Stimulated activated CD8-positive, alpha-beta memory T cell treated with anti-CD3 and anti-CD28 coated beads, Interleukin-7, amount 100 ng/mL, for 1 hour (primary cell): ENCODE measurements at places on chromosomes 5 and 9.

- DNase-seq, result no peak
These were observed 41.6 kb downstream of the CEMIP2 start for GRCh38 chr9:71726723-71727122.

- no peak for DNase-seq
These were observed 70.7 kb downstream of the ANKRD33B start for GRCh38 chr5:10634562-10634961.

DNA sequence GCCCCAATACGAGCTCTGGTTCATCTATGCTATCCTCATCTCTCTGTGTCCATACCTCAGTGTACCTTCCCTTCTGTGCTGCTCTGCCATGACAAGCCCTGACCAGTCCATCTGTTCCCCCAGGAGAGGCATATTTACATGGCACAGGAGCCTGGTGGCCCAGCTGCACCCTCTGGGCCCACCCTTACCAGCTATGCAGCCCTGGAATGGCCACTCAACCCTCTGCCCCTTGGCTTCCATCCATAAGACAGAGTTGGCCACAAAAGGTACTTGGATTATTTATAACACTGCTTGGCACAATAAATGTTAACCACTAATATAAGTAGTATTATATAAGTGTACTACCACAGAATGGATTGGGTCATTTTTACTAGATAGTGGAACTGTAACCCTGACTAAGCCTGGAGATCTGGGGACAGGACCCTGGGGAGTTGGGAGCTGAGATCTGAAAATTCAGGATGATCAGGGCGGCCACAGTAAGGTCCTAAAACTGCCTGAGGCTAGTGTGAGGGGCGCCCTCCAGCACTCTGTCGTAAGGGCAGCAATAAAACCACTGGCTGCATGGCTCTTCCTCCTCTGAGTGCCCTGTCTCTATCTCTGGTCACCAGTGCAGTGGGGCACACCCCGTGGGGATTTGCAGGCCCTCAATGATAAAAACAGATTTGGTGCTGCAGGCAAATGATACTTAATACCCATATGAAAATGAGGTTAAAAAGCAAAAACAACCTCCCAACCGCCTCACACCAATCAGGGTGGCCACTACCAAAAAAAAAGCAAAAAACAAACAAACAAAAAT is 65.8 kb downstream of the SEMA4D start:
- no peak for DNase-seq

DNA sequence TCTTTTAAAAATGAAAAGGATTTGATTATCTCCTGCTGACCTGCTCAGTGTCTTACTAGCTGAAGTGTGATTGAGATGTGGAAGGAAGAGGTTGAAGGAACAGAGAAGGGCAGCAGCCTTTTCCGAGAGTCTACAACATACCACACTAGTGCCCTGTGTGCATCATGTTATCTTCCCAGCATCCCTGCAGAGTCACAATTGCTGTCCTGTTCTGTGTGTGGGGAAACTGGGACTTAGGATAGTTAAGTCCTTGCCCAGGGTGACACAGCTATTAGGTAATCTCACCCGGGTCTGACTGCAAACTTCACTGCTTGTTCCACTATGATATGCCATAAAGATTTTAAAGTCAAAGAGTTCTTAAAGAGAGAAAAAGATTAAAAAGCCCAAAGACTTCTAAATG is 55.8 kb downstream of the FAM78A start:
- DNase-seq, result no peak

DNA sequence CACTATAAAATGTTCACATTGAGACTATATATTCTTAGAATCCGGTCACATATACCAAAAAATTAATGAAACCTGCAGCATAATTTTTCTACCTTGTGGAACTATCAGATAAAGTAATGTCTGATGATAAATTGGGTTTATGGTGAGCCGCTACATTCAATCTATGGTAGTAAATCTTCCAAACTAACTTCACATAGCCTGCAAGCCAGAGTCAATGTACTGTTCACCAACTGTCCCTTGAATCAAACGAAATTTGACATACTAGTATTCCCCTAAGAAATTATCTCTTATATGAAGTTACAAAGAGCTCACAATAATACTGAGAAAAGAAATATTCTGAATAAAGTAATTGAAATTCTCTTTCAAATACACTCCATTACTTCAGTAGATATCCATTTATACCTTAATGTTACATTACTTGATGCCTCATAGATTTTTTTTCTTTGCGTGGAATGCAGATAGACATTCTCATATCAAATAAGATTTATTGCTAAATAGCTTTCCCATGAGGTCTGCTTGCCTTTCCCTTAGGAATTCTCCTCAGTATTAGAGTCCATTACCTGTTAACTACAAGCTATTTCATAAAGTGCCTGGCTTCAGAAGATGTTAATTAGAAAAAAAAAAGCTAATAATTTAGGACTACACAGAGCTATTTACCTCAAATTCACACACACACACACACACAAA is 169.5 kb downstream of the PTPRD start:
- no peak for DNase-seq

DNA sequence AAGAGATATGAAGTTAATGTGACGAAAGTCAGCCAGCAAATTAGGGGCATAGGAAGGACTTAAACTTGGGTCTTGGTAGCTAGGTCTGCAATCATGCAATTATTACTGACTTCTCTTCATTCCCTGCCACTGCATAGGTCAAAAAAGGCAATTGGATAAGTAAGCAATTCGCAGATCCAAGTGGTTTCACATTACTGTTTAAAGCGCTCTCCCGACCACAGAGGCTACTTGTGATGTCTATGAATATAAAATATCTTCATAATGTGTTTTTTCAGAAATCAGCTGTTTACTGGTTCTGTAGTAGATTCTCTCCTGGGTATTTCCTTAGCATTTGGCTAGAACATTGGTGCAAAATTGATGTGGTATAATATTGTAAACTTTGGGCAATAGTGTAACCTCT is 174.7 kb upstream of the PTGER4 start:
- no peak for DNase-seq

GRCh38 chr5:3428334-3428733 is 167.3 kb upstream of the IRX1 start:
- DNase-seq, result no peak

DNA sequence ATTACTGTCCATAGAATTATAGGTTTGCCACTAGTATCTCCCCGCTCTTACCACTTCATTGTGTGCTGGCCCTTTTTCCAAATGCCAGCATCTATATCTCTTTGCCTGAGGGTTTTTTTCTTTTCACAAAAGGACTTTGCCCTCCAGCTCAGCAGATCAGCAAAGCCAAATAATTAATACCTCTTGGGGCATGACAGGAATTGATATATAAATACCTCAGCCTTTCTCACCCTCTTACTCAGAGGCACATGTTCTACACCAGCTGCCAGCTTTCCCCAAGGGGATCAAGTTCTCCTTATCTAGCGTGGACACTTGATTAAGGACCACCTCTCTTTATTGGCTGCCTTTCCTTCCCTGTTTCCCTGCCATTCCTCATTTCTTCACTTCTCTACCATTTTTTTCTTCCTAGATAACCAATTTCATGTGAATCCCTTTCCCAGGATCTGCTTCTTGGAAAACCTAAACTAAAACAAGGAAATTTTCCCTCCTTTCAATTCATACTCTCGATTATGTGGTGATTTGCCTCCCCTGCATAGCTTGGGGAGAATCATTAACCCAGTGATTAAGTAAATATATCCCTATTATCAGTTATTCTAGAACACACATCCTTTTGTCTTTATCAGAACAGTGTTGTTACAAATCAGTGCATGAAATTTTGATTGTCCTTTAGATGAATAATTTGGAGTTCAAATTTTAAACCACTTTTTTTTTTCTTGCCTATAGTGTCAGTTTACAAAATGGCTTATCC is 6.9 kb upstream of the NUDT12 start:
- no peak for DNase-seq

DNA sequence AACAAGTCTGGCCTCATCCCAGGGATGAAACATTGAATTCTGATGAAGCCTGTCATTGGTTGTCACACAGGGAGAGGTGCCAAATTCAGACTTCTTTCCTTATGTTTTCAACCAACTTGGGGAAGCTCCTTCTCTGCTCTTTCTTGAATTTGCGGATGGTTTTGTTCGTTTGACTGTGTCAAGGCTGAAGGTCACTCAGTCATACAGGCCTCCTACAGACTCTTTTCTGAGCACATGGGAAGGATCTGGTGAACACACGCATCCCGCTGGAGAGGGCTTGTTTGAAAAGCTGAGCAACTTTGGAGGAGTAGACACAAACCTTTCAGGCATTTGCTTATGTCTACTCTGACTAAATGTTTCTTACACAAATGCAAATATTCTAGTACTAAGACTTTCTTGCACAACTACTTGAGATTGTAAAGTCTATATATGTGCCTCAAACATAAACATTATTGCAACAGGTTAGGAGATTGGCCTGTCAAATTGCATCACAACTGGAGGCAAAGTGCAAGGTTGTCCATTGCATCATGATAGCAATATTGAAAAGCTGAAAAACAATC is 151.5 kb upstream of the NR3C1 start:
- DNase-seq, result no peak

GRCh38 chr5:41508696-41509398 is 1.6 kb downstream of the PLCXD3 start:
- no peak for DNase-seq

DNA sequence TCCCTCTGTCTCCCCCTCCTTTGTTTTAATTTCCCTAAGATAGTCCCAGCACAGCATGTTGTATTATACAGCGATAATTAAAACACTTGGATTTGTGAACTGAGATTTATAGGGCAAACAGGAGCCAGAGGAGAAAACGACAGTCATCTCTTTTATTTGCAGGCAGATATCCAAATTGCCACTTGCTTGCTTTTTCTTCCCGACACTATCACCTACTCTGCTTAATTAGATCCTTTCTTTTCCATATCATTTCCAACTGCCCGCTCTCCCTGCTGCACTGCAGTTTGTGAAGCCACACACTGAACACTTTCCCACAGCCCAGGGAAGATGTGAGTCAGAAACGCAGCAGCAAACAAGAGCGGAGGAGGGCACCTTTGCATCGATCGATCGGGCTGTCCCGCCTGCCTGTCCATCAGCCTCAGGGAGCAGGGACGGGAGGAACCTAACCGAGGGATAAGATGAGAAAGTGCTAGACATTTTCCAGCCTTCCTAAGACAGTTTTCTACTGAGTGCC is 35.8 kb upstream of the SPRY4 start:
- no peak for DNase-seq

DNA sequence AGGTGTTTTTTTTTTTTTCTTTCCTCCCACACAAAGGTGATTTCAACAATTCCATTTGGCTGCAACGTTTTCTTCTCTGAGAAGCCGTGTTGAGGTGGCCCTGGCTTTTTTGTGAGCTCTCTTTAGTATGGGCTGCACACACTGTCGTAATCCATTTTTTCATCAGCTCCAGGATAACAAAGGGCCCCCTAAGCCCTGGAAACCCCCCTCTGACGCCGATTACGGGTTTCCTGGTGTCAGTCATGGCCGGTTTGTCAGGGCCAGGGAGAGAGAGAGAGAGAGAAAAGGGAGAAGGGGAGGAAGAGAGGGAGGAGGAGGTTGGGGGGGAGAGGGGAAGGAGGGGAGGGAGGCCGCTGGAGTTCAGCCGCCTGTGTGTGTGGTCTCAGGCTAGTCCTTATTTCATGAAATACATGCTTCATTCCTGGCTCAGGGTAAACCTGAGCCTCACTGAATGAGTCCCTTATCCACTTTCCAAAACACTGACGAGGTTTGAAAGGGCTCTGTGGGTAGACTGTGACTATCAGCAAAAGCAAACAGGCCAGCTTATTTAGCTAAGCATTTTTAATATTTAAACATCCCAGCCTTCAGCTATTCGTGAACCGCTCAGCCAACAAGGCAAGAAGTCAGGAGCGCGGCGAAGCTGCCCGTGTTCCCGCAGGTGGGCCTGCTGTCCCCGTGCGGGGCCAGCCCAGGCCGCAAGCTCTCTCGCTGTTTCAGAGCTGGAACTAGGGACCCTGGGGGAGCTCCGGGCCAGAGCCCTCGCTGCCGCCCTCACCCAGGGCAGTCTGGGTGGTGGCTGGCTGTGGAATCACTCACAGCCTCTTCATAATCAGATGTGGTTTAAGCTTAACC is 172.8 kb downstream of the ERCC6L2 start:
- DNase-seq, result no peak

DNA sequence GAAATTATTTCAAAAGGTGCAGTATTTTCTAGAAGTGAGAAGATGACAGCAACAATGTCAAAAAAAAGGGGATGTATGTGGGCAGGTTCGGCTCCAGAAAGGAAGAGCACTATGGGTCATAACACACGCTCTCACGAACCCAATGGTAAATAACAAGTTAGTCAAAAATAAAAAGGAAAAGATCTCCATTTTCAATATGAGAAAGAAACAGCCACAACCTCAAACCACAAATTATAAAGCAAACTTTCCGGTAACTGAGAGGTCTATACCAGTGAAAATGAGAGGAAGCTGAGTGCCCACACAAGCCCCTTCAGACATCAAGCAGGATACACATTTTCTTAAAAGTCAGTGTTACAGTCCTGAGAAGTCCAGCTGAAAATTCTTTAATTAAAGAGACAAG is 398.5 kb upstream of the RPS23 start:
- DNase-seq, result no peak

GRCh38 chr9:76107482-76107881 is 217.0 kb downstream of the PCSK5 start:
- no peak for DNase-seq

DNA sequence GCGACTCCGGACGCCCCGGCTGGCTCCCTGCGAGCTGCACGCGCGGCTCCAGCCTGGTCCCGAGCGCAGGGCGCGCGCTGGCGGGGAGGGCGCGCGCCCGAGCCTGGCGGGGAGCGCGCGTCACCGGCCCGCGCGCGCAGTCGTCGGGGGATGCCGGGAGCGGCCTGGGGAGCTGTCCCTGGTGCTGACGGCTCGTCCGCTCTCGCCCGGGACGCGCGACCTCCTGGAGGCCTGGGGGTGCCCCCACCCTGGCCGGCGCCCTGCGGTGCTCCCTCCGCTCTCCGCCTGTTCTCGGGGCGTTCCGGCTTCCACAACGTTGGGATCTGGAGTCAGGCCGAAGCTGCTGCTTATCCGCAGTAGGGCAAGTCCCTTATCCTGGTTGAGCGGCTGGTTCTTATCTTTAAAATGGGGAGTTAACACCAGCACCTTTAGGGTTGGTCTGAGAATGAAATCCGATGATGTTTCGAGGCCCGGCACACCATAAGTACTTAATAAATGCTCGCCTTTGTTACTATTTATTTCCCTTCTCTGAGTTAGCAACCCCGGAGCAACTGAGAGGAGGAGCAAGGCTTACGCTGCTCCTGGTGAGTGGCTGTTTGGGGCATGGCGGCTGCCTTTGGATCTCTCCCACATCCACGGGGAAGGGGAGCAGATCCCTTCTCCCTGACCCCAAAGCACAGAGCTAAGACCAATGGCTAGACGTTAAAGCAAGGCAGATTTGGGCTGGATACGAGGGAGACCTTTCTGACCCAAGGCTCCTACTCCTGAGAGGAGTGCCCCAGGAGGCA is at the start of gene FAM163B:
Gene FAM163B, minus strand, starts transcription at position 79 of the 788 bp plus-strand sequence. CDS start 29,166 bp downstream, outside the sequence.
- DNase-seq, result no peak

- no peak for DNase-seq
These were observed 18.6 kb downstream of the ANKHD1 start for GRCh38 chr5:140420226-140420570.

- DNase-seq, result no peak
These were observed 235.5 kb upstream of the TRIM32 start for GRCh38 chr9:116451500-116452115.

DNA sequence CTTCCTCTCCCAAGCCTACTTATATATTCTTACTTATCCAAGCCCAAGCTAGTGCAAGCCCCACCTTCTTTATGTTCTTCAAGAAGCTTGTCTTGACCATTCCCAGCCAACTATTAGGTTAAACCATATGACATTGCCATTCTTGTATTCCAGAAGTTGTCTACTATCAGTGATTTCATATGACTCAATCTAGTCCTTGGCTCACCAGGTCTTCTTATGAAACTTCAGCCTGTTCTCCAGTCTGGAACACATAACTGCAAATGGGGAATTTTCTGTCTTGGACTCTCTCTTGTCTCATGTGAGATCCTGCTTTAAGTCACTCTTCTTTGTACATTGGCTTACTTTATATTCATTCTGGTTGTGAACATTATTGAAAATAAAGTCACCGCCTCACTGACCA is 130.7 kb downstream of the TTLL11 start:
- DNase-seq, result no peak
